ENCODE measurements at places on chromosomes 5 and 9.

- no peak for DNase-seq
Measured at GRCh38 chr5:126099077-126099476, 324.1 kb upstream of the GRAMD2B start.

GRCh38 chr5:121408778-121409177 is 442.9 kb upstream of the FTMT start:
- DNase-seq, result no peak

DNA sequence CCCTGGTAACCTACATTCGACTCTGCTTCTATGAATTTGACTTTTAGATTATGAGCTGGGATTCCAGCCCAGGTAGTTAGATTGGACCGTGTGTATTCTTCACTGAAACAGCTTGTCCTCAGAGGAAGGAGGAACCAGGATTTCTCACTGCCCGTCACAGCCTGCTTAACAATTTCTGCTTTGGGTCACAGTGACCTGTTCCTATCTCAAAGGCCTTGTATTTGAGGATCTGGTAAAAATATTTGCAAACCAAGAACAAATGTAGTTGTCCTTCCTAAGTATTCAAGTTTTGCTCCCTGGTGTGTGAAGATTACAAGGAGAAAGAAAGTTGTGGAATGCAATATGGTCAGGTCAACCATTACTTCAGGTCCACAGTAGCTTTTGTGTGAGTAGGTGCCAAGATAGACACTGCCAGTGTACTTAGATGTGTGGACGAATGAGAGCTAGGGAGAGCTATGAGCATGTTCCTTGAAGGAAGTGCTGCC is 55.1 kb downstream of the KIF4B start:
- DNase-seq, result no peak

DNA sequence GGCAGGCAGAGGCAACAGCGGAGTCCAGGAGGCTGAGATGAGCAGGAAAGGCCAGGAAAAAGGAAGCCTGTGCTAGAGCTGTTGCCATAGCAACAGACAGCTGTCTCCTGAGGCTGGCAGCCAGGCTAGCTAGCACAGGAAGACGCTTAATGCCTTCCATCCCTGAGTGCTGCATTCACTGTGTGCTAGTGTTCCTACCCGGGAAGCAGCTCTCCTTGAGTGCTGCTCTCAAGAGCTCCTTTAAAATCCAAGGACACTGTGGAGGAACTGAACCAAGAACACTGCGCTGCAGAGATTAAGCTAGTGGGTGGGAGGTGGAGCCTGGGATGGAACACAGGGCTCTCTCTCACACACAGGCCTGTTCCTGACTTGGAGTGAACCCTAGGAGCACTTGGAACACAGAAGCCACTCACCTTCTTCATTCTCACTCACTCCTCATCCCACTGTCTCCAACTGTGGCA is 53.5 kb upstream of the IL7R start:
- no peak for DNase-seq

DNA sequence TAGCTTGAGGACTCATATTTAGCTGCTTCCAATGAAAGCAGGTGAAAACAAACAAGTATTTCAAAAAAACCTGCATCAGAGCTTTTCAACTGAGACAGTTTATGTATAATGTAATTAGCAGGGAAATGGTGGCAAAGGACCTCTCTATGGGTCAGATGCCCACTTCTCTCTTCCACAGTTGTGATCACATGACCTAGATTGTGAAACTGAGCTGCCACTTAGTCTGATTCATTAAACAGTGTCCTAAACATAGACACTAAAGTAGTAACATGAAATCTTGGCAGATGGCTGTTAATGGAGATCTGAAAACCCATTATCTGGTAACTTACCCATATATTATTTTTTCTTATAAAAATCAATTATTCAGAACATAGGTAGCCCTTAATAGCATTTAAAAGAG is 663.6 kb upstream of the RIOK2 start:
- no peak for DNase-seq

- no peak for DNase-seq
Measured at GRCh38 chr5:64865662-64866061, 96.9 kb downstream of the CWC27 start.

- DNase-seq, result no peak
Measured at GRCh38 chr5:60522292-60522905, 177.6 kb downstream of the DEPDC1B start.

All from GF-D8 (cell line).